NCI-H2107 (cell line): ENCODE measurements at places on chromosomes 2 and 18.

DNA sequence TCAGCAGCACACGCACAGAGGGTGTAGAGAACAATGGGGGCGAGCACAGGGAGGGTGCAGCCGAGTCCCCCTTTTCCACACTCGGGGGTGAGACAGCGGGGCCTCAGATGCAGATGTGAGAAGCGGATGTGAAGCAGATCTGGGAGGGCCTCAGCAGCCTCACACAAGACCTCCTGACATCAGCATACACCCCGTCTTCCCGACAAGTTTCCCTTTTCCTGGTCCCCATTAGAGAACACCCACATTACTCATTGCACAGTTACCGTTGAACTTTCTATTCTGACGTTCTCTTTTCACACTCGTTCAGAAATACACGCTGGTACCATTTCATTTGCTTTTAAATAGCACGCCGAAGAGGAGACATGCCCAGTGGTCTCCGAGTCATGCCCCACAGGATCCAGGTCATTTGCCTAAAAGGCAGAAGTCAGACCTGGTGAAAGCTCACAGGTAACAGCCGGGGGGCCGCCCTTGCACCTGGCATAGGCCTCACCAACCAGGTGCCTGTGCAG lies 129.5 kb upstream of the ID2 start:
- no peak for DNase-seq

DNA sequence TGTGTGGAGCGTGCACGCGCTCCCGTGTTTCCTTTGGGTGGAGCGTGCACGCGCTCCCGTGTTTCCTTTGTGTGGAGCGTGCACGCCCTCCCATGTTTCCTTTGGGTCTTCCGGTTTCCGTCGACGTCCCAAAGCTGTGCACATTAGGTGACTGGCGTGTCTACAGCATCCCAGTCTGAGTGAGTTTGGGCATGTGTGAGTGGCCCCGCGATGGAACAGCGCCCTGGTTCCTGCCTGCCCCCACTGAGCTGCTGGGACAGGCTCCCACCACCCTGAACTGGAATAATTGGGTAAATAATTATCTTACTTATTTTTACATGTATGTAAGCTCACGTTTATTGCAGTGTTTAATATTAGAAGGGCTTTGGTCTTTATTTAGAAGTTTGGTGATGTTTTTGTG lies 104.2 kb downstream of the AGAP1 start:
- no peak for DNase-seq

DNA sequence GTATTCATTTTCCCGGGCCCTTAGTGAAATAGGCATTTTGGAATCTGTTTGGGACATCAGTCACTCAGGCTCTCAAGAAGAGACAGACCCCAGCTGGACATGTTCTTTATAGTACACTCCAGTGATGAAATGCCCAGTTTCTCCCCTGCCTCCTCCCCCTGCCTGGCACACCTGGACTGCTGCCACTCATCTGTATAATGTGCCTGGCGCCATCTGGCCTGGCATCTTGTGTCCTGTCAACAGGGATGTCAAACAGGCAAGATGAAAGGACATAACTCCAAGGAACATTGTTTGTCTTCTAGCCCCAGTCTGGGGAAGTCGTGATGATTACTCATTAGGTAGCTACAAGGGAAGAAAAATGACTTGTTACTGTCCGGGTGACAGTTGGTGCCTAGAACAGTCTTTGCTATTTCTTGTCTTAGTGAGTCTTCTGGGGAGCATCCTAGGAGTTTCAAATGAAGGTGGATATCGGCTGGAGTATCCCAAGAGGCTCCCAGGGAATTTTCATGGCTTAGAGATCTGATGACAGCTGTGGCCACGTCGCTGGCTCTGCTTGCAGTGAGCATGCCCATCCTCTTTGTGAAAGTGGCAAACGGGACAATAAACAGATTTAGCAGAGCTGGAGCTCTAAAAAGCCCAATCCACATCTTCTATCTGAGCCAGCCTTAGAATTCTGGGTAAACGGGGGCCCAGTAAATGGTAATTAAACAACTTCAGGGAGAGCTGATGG lies 153.6 kb downstream of the ALK start:
- DNase-seq: no peak

DNA sequence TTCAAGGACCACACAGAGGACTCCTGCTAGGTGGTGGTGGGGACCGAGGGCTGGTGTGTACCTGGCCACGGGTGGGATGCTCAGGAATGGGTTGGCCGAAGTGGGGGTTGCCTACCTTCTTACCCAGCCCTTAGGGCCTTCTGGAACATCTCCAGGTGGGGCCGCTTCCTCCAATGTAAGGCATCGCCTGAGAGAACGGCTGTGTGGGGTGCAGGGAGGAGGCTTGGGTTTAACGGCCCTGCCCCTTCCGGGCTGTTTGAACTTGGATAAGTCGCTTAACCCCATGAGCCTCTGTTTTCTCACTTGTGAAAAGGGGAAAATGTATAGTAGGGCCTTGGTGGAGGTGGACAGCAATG lies 35.0 kb downstream of the EMILIN2 start:
- no peak for DNase-seq

DNA sequence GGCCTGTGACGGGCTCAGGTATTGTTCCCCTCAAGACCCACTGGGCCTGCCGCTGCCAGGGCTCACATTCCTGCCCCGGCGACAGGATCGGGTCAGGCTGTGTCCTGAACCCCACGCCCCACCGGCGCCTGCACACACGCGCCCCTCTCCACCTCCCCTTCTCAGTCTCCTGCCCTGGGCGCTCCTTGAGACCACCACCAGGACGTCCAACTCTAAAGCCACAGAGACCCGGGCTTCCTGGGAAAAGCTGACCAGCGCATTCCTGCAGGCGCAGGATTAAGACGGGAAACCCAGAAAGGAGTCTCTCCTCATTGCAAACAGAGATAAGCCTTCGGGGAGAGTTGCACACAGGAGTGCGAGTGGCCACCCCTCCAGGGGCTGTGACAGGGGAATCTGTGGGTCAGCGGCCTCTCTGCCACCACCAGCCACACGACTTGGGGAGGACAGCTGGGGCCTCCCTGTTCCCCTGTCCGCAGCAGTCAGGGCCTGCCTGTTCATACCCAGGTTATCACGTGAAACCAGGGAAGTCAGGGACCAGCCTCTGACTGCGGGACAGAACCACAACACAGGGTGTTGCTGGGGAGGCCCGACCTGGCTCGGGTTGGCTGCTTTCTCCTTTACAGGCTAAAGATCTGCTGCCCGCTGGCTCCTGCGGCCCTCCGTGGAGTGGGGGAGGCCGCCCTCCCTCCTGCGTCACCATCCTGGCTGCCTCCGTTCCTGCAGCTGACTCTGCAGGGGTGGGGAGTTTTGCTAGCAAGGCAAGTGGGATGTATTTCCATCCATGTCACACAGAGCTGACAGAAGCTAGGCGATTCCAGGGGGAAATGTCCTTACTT lies 88.8 kb downstream of the ZCCHC2 start:
- no peak for DNase-seq

DNA sequence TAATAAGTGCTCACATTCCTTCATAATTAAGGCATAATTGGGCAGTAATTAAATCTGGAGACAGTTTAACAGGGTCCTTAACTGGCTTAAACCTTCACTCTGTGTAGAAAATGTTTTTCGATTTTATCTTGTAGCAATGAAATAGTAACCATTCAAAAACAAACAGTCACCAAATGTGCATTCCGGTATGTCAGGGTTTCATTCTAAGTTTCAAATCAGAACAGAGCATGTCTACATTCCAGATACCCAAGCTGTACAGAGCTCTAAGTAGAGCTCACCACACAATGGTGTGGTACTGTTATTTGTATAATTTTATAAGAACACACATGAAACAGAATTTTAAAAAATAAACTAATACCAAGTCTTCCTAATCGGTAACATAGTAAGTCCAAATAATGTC lies 52.6 kb downstream of the SMAD2 start:
- DNase-seq: no peak

- DNase-seq: no peak
Observed at GRCh38 chr2:152352616-152353015, 17.6 kb downstream of the FMNL2 start.

DNA sequence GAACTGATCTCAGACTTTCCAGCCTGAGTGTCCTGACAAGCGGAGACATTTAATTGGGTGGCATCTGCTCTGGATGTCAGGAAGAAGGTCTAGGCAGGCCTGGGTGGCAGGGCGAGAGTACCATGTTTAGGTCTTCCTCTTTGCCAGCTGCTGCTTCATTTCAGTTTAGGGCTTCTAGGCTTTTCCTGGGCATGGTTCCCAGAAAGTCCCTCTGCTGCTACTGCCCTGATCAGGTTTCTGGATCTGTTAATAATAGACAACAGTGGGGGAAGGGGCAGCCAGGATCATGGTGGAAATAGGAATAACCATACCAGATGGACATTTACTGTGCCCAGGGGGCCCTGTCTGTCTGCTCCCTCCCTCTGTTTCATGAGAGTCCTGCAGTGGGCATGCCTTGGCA lies 2.3 kb upstream of the PLCD4 start:
- peak; percentile 48 for DNase-seq

- no peak for DNase-seq
Observed at GRCh38 chr2:42474765-42475454, 18.9 kb downstream of the KCNG3 start.
